ENCODE measurements at places on chromosomes 5 and 9. TPM values are rescaled to one million over a fixed set of nuclear protein-coding genes. Genes with fewer than 3 reads are reported as not detected.

The EPB41L4B gene
- polyA plus RNA-seq, result 0.48 TPM

The GRM6 gene
- polyA plus RNA-seq, result not detected

The ADCY2 gene
- not detected for polyA plus RNA-seq

The PCDHGA10 gene
- 3.9 TPM for polyA plus RNA-seq

The C5orf58 gene
- polyA plus RNA-seq, result not detected

The SRA1 gene
- polyA plus RNA-seq, result 51.1 TPM

The GPR150 gene
- 0.25 TPM for polyA plus RNA-seq

The DBH gene
- polyA plus RNA-seq, result not detected

The UBE2QL1 gene
- polyA plus RNA-seq, result not detected

The CMYA5 gene
- 1.4 TPM for polyA plus RNA-seq

The ASPN gene
- 8.2 TPM for polyA plus RNA-seq

The CCL27 gene
- polyA plus RNA-seq, result 0.12 TPM

DNA sequence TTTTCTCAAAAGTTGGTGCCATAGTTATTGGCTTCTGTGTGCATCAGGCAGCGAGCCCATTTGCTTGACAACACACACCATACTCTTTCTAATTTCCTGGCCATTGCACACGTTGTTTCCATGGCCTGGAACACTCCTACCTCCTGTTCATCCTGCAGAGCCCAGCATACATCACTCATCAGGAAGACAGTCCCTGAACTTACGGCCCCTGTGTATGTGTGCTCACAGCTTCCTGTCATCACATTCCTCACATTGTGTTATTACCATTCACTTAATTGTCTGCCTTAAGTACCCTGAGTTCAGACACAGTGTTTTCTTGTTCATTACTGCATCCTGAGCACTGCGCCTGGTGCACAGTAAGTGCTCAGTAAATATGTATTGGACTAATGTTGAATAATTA is 355.9 kb downstream of the PRELID2 start:
- no peak for DNase-seq

DNA sequence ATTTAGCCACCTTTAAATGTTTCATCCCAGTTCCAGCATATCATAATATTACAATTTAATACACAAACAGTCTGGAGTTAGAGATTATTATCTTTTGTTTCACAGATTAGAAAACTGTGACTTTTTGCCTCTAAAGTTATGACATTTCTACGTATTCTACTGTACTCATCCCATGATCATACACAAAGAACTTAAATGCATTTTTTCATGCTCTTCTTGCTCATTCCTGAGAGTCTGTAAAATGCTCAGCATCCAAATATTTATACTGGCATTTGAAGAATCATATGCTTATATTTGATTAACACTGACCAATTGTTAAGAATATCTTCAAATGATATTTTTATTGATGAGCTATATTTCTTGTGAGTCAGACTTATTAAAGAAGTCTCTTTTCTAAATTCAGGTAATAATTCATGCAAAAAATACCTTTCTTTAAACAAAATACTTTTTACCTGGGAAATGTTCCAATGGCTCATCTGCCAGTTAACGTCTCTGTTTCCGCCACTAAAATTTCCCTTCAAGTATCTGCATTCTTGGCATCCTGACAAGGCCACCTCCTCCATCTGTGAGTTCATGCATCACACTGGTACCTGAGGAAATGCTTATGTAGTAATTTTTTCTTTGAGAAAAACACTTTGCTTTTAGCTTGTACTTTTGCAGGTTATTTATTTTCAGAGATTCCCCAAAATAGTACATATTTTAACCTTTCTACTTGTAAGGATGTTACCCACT is 139.6 kb upstream of the RASA1 start:
- DNase-seq, result no peak

- DNase-seq, result no peak
These were observed 1011.3 kb upstream of the WWC1 start for GRCh38 chr5:167280111-167280510.

DNA sequence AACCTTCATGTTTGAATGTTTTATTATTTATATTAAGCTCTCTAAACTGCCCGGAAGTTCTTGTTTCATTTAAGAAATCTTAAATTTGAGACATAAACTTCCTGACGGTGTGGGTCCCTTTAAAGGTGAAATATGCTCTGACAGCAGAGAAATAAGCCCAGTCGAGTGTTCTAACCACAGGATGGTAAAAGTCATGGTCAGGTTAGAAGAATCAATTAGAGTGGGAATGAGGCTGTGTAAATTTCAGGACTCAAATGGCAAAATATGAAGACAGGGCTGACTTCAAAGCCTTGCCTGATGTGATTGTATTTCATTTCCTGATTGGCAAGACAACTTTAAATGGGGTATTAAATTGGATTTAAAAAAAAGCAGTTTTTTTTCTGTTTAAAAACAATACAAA is 432.9 kb upstream of the BRINP1 start:
- no peak for DNase-seq

GRCh38 chr9:129938291-129938979 is 103.2 kb downstream of the USP20 start:
- peak; percentile 66 for DNase-seq

DNA sequence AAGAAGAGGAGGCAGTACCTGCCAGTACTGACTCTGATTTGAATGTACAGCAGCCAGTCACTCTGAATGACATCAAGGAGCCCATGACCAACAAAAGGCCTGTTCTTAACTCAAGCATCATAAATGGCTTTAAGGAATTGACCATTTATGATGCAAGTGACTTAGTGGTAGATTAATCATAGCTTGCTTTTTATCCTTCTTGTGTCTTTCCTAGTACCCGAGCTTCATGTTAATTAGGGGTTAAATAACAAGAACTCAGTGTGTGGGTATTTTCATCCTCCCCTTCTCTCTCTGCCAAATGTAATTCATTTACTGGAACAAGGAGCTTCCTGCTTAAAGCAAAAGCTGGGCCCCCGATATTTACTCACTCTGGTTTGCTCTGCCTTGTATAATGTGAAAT is 146.5 kb downstream of the UNC13B start:
- DNase-seq, result no peak

GRCh38 chr9:100652850-100653249 is 75.0 kb downstream of the CAVIN4 start:
- no peak for DNase-seq

DNA sequence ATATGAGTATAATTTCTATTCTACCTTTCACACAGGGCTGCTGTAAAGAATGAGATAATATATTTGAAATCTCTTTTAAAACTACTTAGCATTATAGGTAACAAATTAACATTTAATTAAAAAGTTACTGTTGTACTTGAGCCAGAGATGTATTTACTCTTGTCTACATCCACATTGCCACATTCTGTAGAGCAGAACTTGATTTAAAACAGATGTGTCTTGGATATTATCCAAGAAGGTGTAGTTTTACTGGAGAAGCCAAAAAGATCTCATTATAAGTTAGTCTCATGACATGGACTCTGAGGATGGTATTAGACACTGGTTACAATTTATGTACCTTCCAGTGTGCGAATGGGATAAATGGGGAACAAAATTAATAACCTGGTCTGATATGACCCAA is 293.1 kb upstream of the CCNH start:
- DNase-seq, result no peak

- DNase-seq, result no peak
These were observed 17.1 kb upstream of the CAST start for GRCh38 chr5:96645091-96645490.

- no peak for DNase-seq
These were observed 115.4 kb upstream of the NTRK2 start for GRCh38 chr9:84554069-84554664.

GRCh38 chr5:99102073-99102697 is 173.4 kb upstream of the CHD1 start:
- no peak for DNase-seq

DNA sequence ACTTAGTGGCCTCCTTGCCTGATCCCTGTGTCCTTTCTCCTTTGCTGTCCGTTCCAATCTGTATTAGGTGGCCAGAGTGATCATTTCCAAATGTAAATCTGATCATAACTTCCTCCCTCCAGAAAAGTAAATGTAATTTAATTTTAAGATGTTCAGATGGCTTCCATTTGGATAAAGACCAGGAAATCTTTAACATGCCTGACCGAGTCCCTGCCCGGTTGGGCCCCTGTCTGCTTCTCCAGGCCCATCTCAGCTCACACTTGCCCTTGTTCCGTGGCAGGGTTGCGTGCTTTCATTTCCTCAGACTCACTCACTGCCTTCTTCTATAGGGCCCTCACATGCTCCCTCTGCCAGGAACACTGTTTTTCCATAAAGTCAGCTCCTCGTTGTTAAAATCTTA is 7.6 kb downstream of the MAP3K1 start:
- DNase-seq, result no peak

GRCh38 chr5:142134331-142135010 is 25.9 kb downstream of the NDFIP1 start:
- DNase-seq, result no peak

DNA sequence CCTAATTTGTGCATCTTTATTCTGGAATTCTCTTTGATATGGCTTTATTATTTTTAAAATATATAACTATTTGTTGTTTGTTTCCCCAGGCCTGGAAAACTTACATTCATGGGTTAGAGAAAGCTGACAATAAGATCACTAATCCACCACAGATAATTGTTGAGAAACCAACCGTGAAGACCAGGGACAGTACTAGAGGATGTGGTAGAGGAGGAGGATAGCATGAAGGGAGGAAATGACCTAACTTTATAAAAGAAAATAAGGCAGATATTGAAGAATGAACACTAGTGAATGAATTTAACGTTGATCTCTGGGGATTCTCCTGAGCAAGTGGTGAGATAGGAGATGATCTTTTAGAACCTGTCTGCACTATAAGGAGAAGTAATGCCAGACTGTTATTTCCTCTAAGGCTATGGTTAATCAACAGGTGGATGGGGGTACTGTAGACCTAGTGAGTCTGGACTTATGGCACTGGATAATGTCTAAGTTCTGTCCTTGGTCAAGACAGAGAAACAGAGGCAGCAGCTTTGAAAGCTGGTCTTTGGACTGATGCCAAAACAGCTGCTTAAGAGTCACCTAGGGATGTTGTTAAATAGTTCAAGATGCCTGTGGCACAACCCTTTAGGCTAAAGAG is 52.4 kb downstream of the NREP start:
- DNase-seq, result no peak

DNA sequence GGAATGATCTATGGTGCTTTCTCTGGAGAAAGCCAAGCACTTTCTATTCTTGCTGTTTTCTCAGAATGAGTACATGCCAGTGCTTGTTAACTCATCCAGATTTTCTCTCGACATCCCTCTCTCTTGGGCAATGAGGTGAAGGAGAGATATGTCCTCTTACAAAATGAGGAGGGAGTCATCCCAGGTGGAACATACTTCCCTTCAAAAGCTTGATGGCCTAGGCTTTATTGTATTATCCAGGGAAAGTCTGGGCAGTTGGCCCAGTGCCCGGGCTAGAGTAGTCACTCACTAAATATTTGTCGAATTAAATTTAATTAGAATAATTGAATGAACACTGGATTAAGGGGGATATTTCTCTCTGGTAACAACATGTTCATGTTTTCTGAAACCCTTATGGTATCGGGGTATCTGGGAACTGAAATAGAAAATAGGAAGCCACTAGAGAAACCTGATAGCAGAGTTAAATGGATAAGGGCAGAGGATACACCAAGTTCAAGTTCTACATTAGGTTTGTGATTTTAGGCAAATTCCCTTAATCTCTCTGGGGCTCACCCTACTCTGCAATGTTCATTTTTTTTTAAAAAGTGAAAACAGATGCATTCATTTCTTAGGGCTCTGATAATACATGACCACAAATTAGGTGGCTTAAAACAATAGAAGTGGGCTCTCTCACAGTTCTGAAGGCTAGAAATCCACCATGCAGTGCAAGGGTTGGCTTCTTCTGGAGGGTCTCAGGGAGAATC is 99.6 kb downstream of the LIFR start:
- DNase-seq, result no peak

GRCh38 chr5:133884569-133885311 is 83.7 kb downstream of the C5orf15 start:
- no peak for DNase-seq

GRCh38 chr5:168434001-168434400 is 52.3 kb upstream of the RARS1 start:
- DNase-seq, result no peak

DNA sequence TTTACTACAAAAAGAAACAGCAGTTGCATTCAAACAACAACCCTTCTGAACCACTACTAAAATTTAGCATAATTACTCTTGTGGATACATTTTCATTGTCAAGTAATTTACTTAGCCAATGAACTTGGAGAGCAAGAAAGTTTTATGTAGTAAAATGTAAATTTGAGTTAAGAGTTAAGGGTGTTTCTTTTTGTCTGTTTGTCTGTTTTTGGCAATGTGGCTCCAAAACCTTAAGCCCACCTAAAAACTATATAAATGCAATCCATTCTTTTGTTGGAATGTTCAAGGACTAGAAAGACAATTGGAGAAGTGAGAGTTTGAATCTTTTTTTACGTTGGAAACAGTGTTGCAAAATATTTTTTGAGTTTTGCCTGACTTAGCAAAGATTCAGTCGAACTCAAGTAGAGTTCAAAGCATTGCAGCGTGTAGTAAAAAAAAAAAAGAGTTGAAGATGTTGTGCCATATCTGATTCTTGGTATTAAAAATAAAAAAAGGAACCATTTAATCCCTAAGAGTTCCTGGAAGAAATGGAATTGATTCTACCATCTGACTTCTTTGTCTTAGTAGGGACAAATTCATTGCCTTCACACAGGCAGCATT is 867 bp downstream of the SYK start:
- no peak for DNase-seq

- DNase-seq, result no peak
These were observed 2.0 kb downstream of the PROB1 start for GRCh38 chr5:139392678-139393496.

DNA sequence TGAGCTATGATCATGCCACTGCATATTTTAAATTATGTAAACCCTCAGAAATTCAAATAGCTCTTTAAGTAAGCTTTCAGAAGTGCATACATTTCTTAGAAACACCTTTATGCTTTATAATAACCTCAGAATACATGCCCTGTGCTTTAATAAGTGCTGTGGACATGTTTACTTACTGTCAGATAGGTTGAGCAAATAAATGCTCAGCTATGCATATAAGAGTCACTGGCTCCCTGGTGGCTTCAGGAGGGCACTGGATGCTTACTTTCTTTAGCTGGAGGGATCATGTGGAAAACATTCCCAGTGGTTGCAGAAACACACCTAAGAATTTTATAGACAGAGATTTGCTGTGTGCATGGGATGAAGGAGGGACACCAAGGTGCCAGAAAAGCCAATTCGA is 74.4 kb downstream of the PDE6A start:
- DNase-seq, result no peak

DNA sequence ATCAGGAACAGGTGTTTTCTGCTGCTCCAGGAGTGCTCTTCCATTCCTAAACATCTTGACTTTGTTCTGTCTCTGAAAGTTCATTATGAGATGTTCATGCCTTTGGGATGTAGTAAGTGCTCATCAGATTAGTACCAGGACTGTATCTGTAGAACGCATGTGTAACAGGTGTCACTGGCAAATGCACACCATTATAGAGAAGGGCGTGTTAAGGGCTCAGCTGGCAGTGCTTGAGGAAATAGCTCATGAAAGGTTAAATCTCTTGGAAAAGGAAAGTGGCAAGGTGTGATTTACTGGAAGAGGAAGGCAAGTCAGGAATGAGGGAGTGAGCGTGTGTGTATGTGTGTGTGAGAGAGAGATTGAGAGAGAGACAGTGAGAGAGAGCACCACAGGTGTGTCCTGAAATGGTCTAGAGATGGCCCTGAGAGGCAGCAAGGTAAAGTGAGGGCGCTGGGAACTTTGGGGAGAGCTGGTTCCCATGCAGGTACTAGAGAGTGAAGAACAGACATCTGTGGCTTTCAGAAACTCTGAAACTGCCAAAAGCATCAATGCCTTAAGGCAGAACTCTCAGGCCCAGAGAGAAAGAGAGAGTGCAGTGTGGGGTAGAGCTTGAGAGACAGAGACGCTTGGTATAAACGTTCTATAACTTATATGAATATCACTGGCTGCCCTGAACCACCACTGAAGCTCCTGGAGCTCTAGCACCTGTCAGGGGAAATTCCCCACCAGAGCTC is 13.7 kb upstream of the CXCL14 start:
- no peak for DNase-seq

All from BJ (cell line).